ENCODE measurements at places on chromosomes 12 and 14.

GRCh38 chr12:58877243-58877743 lies 43.0 kb downstream of the LRIG3 start:
- DNase-seq: no peak

DNA sequence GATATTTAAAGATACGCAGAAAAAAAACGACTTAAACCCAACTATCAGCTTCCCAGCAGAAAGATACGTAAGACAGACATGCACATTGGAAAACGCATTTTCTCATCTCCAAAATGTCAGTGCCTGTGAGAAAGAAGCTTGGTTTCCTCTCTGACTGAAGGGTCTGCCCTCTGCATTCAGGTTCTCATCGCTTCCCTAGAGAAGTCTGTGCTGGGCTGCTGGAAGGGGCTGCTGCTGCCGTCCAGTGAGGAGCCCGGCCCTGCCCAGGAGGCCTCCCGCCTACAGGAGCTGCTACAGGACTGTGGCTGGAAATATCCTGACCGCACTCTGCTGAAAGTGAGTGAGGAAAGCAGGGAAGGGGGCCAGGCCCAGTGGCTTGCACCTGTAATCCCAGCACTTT lies 4.7 kb upstream of the PFDN5 start:
- DNase-seq: no peak

DNA sequence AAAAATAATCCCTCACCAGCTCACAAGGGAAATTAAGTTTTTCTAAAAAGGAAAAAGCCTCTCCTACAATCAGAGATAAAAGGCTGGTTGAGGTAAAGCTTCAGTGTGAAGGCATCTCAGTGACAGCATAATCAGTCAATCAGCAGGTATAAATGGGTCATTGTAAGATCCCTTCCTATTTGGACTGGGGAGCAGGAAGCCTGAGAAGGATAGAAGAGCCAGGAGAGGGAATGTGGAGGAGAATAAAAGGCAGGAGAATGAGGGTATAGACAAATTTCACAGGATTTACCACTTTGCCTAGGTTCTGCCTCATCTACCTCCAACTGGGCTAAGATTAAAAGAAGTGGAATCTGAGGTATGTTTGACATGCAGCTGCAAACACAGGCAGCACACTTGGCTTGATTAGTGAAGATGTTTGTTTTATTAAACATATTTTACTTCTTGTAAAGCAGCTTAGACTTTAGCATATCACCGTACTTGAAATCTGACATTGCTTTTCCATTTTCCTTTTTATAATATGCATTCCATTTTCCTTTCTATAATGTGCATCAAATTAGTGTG lies 479.1 kb upstream of the USP15 start:
- DNase-seq: no peak

DNA sequence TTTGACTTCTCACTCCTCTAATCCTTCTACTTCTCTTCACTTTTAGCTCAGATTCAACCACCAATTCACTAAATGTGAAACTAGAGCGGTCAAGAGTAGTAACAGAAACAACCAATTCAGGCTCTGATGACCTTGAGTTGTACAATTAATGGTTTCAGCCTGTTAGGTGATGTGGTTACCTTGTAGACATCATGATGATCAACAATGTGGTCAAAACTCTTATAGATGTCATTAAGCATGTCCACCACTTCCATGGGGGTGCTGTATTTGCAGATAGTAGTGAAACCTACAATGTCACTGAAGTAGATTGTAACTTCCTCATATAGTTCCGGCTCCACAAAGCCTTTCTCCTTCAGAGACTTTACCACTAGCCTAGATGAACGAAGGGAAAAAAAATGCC lies 54.1 kb upstream of the PLBD1 start:
- DNase-seq: no peak

GRCh38 chr14:67719866-67720265 lies 18.2 kb downstream of the RDH12 start:
- DNase-seq: no peak

GRCh38 chr14:52279408-52279807 lies 11.9 kb downstream of the PTGDR start:
- DNase-seq: no peak

GRCh38 chr12:14278294-14278953 lies 87.1 kb upstream of the ATF7IP start:
- DNase-seq: no peak

DNA sequence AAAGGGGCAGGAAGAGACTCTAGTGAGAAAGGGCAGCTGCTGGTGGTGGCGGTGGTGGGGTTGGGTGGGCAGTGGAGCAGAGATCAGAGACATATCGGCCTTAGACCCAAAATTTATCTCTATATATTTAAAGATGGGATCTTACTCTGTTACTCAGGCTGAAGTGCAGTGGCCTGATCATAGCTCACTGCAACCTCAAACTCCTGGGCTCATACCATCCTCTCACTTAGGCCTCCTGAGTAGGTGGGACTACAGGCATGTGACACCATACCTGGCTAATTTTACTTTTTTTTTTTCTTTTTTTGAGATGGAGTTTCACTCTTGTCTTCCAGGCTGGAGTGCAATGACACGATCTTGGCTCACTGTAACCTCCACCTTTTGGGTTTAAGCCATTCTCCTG lies 18.6 kb upstream of the ITGA5 start:
- DNase-seq: no peak

GRCh38 chr12:31922341-31923062 lies 36.7 kb upstream of the RESF1 start:
- no peak for DNase-seq

DNA sequence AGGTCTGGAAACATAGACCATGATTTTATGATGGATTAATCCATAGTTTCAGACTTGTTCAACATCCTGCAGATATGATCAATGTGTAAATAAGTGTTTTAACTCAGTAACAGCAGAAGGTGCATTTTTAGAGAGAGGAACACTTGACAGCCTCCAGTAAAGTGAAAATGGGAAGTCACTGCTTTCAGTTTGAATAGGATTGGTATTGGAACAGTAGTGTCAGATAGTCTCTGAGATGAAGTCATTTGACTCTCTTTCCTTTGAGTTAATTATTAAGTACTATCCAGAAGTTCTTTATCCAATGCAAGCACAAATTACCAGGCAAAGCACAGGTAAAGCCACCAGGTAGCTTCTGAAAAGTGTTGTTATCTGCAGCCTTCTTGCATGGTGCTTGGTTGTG lies 14.5 kb upstream of the NAV3 start:
- no peak for DNase-seq

DNA sequence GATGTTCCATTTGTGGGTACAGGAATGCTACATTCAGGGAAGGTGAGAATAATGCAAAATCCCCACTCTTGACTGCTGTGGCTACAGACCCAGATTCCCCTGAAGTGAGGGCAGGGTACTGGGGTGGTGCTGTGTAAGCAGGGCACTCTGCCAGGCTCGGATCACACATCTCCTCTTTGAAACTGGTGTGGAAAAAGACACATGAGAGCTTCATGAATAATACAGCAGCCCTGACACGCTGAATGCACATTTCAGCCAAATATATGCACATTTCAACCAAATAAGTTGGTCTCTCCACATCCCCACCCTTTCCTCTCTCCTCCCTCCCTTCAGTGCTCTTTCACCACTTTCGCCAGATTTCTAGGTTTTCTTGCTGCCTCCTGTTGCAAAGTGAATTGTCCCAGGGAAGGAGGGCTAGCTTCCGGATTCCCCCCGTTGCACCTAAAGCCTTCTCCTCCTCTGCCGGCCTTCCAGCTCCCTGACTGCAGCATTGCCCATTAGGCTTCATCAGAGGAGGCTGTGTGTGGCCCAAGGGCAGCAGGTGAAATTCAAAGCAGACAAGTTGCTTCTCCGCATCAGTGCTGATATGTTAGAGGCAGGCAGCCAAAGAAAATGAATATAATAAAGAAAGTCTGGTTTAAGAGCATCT lies 118.2 kb upstream of the TMCC3 start:
- DNase-seq: no peak

DNA sequence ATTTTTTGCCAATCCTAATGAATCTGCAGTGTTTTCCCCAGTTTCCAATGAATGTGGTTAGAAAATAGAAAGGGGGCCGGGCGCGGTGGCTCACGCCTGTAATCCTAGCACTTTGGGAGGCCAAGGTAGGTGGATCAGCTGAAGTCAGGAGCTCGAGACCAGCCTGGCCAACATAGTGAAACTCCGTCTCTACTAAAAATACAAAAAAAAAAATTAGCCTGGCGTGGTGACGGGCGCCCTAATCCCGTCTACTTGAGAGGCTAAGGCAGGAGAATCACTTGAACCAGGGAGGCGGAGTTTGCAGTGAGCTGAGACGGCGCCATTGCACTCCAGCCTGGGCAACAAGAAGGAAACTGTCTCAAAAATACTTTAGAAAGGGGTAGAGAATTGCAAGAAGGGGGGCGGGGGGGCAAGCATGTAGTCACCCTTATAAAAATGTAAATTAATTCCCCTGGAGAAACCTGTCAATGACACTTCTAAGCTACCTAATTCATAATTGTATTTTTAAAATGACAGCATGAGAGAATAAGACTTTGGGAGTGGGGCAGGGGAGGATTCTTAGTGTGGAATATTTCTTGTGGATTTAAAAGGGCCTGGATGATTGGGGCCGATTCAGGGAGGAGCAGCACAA lies 1.7 kb downstream of the KLHDC2 start:
- DNase-seq: no peak

DNA sequence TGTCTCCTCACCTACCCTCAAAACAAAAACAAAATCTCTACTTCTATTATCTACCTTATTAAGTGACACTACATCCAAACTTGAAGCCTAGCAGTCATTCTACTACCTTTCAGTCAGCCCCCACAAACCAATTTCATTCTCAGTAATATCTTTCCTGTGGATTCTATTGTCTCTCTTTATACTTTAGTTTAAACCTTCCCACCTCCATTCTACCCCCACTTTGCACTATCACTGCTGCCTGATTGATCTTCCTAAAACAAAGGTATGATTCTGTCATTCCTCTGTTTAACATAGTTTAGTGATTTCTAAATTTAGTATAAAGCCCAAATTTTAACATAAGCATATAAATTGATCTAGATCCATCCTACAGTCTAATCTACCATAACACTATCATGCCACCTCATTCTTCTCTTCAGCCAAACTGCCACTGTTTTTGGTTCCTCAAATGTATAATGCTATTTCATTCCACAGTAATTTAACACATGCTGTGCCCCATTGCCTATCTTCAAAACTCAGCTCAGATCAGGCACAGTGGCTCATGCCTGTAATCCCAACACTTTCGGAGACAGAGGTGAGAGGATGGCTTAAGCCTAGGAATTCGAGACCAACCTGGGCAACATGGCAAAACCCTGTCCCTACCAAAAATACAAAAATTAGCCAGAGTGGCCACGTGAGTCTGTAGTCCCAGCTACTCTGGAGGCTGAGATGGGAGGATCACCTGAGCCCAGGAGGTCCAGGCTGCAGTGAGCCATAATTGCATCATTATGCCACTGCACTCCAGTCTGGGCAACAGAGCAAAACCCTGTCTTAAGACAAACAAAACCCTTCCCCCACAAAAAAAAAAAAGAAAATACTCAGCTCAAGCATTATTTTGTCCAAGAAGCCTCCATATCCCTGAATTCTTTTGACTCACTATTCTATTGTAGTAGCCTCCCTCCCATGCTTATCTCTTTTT lies 3.1 kb upstream of the STRN3 start:
- DNase-seq: no peak

GRCh38 chr12:25320123-25321006 lies 69.6 kb upstream of the KRAS start:
- no peak for DNase-seq

- DNase-seq: no peak
Measured at GRCh38 chr14:68124979-68125731, 305.6 kb downstream of the RAD51B start.

GRCh38 chr12:31890295-31891285 lies 68.6 kb upstream of the RESF1 start:
- no peak for DNase-seq

DNA sequence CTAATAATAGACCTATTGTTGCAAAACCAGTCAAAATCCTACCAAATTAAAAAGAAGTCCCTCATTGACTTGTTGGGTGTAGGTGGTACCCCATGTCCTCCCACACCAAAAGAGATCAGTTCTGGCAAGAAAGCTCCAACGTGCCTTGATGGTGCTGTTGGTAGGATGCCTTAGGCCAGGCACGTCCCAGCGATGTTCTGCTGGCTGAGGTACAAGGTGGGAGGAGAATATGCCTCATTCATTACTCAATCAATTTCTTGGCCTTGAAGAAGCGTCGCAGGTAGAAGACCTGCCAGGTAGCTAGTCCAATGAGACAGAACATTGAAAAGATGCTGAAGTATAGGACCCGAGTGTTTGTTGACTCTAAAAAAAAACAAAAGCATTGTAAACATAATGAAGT lies 7.8 kb upstream of the NEK9 start:
- DNase-seq: no peak

- DNase-seq: peak; percentile 14
Measured at GRCh38 chr12:111596985-111597830, 1.9 kb downstream of the ATXN2 start.

GRCh38 chr14:22487401-22487800 lies 101.6 kb downstream of the DAD1 start:
- no peak for DNase-seq

GRCh38 chr14:59189091-59189785 lies 771 bp downstream of the DAAM1 start:
- DNase-seq: no peak

DNA sequence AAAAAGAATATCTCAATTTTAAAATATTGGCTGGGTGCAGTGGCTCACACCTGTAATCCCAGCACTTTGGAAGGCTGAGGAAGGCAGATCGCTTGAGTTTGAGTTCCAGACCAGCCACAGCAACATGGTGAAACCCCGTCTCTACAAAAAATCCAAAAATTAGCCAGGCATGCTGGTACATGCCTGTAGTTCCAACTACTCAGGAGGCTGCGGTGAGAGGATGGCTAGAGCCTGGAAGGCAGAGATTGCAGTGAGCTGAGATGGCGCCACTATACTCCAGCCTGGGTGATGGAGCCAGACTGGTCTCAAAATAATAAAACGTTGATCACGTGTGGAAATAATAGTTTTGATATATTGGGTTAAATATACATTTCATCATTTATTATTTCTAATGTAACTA lies 5.7 kb downstream of the MTRFR start:
- no peak for DNase-seq

- DNase-seq: no peak
Measured at GRCh38 chr14:38291681-38292467, 36.0 kb upstream of the CLEC14A start.

DNA sequence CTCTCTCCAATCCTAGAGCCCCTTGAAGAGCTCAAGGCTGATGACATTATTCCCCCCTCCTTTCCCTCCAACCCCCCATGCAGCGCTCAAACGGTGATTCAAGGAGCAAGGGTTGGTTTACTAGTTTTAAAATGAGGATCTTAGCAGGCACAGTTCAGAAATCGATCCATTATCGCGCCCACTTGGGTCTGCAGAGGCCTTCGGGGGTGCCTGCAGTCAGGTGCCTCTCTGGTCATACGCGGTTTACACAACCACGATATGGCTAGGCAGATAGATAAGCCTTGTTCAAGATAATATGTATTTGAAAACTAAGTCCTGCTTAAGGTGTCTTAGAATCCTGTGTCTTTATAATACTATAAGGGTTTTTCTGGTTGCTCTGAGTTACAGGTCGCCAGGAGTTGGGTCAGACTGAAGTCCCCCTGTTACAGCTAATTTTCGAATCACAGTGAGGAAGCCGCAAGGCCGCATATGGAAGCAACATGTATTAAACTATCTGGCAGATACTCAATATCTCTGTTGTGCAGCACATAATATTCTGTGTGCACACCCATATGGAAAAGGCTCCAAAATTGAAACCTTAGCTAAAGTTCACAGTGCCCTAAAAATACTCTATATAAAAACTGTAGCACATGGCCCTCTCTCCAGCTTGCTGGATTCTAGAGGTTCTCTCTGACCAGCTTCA lies 10.0 kb downstream of the BHLHE41 start:
- no peak for DNase-seq

Data from NCI-H1436 (cell line).